ENCODE measurements at places on chromosomes 1 and 21. TPM values are rescaled to one million over a fixed set of nuclear protein-coding genes. Genes with fewer than 3 reads are reported as not detected.

- DNase-seq: no peak
Observed at GRCh38 chr1:203726417-203726867, 38.5 kb upstream of the LAX1 start.

The ADCY10 gene
- total RNA-seq: 0.14 TPM

- DNase-seq: no peak
Observed at GRCh38 chr1:159957824-159958268, 3.8 kb upstream of the SLAMF9 start.

The GBP3 gene
- 2.7 TPM for total RNA-seq
